LHCN-M2 (cell line): ENCODE measurements at places on chromosomes 7 and 10. TPM values are rescaled to one million over a fixed set of nuclear protein-coding genes. Genes with fewer than 3 reads are reported as not detected.

DNA sequence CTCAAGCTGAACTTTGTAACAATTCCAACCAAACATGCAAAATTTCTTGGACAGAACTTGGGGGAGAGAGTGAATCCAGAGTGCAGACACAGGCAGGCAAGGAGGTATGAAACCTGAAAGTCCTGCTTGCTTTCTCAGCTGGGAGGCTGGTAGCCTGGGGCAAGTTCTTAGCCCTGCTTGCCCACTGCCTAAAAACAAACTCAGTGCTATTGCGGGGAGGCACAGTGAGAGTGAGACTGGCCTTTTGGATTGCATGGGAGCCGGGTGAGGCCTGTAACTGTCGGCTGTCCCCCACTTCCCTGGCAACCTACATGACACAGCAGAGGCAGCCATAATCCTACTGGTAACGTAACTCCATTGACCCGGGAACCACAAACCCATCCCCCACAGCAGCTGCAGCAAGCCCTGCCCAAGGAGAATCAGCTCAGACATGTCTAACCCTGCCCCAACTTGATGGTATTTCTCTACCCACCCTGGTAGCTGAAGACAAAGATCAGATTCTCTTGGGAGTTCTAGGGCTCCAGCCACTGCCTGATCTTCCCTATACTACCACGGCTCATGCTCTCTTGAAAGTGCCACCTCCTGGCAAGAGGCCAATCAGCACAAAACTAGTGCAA, 663.6 kb downstream of the GRM8 start:
- peak; percentile 50 for DNase-seq

DNA sequence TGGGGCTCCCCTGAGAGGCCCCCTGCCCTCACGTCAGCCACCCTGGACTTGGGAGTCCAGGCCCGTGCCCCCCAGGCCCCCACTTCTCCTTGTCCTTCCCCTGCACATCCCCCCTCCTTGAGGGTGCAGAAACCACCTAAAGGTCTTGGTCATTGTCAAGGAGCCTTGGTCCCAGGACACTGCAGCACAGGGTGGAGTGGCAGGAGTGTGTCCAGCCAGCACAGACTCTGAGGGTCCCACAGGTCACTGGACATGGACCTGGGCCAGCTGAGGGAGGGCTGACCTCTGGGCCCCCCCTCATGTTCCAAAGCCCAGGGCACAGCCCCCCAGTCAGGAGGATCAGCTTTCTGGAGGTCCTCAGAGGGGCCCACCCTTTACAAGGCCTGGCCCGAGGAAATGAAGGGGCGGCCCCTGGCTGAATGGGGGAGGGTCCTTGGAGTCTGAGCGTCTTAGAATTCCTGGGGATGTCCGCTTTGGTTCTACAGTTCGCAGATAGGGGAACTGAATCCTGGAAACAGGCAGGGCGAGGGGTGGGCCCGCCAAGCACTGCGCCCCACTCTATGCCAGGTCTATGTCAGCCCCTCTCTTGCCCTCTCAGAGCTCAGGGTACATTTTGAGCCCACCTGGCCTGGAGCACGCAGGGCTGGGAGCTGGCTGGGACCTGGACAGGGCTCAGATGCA, 54.0 kb downstream of the PWWP2B start:
- no peak for DNase-seq

- DNase-seq, result peak; percentile 74
Measured at GRCh38 chr7:139118234-139118804, 8.8 kb upstream of the ZC3HAV1 start.

DNA sequence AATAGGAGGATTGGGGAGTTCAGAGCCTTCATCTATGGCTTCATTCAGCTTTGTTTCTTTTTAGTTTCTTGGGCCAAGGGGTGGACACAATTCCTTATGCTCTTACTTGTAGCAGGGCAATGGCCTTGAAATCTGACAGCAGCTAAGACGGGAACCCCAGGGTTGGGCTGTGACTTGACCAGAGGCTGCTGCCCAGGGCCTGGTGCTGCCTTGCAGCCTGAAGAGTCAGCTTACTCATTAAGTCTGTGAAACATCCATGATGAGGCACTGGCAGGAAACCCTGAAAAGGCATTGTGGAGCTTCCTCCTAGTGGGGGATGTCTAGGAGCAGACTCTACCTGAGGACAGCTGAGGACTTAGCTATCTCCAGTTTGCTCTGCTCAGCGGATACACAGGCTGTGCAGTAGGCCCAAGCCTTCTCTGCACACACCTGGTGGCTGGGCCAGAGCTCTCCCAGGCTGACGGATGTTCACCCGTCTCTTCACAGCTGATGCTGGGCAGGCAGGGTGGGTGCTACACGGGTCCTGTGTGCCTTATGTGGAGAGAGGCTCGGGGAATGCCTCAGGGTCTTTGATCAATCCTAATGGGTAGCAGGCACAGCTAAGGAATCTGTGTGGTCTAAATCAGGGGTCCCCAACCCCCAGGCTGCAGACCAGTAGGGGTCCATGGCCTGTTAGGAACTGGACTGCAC, 17.8 kb downstream of the CXCL12 start:
- no peak for DNase-seq

- DNase-seq, result no peak
Measured at GRCh38 chr10:85863301-85864172, 503.1 kb downstream of the GRID1 start.

- DNase-seq, result no peak
Measured at GRCh38 chr10:73946253-73947145, 35.6 kb downstream of the PLAU start.

GRCh38 chr7:69868921-69869320, 270.6 kb downstream of the AUTS2 start:
- DNase-seq, result no peak

Gene NCAPG2
- total RNA-seq, result 73.7 and 83.5 TPM in 2 replicates

DNA sequence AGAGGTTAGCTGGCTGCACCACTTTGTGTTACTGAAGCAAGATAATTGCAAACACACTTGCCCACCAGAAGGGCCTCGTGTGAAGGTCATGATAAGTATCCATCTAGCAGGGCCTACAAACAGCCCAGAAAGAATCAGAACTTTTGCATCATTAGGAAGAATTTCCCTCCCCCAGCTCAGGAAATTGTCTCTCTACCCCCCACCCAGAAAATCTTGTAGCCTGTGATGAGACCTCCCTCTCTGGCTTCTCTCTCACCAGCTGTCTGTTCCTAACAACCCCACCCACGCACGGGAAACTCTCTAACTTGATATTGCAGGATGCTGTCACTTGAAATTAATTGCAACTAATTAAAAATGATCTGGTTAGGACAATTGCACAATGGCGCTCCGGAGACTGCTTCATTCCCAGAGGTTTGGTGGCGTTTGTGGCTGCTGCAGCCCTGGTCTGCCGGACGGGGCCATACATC, 34.5 kb downstream of the ZNF503 start:
- DNase-seq, result no peak

GRCh38 chr10:133059093-133059470, 28.6 kb upstream of the ADGRA1 start:
- no peak for DNase-seq

Gene AEBP1
- not detected in 2 replicates for total RNA-seq

Gene GNGT1
- not detected in 2 replicates for total RNA-seq

DNA sequence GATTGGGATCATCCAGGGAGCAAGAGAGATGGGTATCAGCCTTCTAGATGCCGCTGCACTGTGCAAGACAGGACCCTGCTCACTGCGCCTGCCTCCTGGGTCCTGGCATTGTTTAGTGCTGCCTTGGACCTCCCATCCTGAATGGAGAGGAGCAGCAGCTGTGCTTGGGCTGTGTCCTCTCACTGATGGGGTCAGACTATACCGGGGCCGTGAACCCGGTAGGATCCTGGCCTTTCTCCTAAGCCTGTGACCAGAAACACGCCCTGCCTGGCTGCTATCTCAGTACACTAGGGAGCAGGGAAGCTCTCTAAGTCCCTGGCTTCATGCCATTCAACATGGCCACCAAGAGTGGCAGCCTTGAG, 309.4 kb upstream of the ZNF32 start:
- DNase-seq, result no peak

- DNase-seq, result no peak
Measured at GRCh38 chr10:86690657-86691084, 22.4 kb downstream of the LDB3 start.

- no peak for DNase-seq
Measured at GRCh38 chr7:39458061-39458745, 108.0 kb upstream of the YAE1 start.

Gene CPED1
- 71.4 and 75.8 TPM in 2 replicates for total RNA-seq

DNA sequence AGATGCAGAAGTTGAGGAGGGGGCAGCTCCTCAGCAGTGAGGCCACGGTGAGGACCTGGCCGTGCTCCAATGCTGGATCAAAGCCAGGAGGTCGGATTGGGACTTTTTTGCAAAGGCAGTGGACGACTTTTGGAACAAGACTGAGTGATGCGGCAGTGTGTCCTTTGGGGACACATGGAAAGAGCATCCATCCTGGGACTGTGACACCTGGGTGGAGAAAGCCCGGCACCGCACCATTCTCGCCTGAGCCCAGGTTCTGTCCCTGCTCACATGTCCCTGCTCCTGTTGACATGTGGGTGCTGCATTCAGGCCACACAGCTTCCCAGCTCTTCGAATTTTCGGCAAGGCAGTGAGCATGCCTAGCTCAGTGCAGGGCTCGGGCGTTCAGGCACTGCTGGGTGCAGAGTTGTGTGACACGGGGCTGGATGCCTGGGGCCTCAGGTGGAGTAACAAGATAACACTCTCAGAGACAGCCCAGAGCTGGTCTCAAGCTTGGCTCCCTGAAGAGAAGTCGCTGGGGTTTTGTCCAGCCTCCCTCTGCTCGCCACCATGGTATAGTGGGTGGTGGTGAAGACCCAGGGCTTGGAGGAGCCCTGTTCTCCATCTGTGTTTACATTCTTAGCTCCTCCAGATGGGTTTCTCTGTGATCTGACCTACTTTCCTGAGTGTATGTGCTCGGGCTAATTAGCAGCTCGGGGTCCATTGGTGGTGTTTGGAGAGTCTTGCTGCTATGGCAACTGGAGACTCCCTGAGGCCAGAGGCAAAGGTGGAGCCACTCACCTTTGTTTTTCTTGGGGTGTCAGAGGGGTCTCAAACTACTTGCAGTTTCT, 111.7 kb upstream of the BTBD16 start:
- no peak for DNase-seq

GRCh38 chr10:97791824-97792721, 20.3 kb upstream of the SFRP5 start:
- DNase-seq, result peak; percentile 32

Gene KDM7A
- 1.1 and 2.1 TPM in 2 replicates for total RNA-seq

GRCh38 chr7:7769710-7770627, 51.6 kb upstream of the RPA3 start:
- DNase-seq, result no peak

Gene FAM25A
- not detected in 2 replicates for total RNA-seq

Gene MPP7
- 2.3 and 3.2 TPM in 2 replicates for total RNA-seq

- no peak for DNase-seq
Measured at GRCh38 chr7:156577645-156578577, 62.7 kb upstream of the RNF32 start.

Gene WDFY4
- not detected in 2 replicates for total RNA-seq

GRCh38 chr10:95279042-95279820, 11.6 kb downstream of the PDLIM1 start:
- peak; percentile 66 for DNase-seq

Gene C10orf105
- total RNA-seq, result not detected in 2 replicates

GRCh38 chr10:88852327-88852726, 683 bp upstream of the ANKRD22 start:
- DNase-seq, result no peak

Gene CALY
- not detected in 2 replicates for total RNA-seq

Gene GHRHR
- total RNA-seq, result not detected in 2 replicates

- DNase-seq, result no peak
Measured at GRCh38 chr7:105178177-105178576, 164.2 kb downstream of the KMT2E start.
